ENCODE measurements at places on chromosomes 12 and 14. TPM values are rescaled to one million over a fixed set of nuclear protein-coding genes. Genes with fewer than 3 reads are reported as not detected.

- no peaks in the 10 kb centered on the region for H3K4me1 ChIP-seq
- H3K27ac ChIP-seq: no peak overlapping the region
- no peak overlapping the region for H3K4me3 ChIP-seq
Measured at GRCh38 chr12:75471902-75472890, 8.4 kb upstream of the GLIPR1 start.

DNA sequence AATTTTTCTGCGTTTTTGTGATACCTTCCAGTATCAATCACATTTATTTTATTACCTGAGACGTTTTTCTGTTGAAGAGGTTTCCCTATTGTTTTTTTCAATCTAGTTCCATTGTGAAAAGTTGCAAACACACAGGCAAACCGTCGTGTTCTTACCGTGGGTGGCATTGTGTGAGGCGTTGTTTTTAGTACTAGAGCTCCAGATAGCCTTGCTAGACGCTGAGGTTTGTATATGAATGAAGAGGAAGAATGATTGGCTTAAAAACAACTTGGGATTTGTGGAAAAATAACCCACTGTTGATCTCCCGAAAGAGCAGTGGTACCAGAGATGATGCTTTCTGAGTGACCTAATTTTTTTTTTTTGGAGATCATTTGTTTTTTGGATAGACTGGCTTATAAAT is 1.0 kb downstream of the SOCS4 start:
- H3K4me1 ChIP-seq: peaks cover 15% of the 10 kb centered on the region
- H3K27me3 ChIP-seq: no peaks in the 10 kb centered on the region
- DNase-seq: no peak
- H3K27ac ChIP-seq: no peak overlapping the region

- DNase-seq: peak; percentile 64
- H3K27me3 ChIP-seq: no peaks in the 10 kb centered on the region
- H3K36me3 ChIP-seq: no peaks in the 10 kb centered on the region
- peak overlapping the region; percentile 69 for H3K27ac ChIP-seq
- H3K4me1 ChIP-seq: peaks cover 23% of the 10 kb centered on the region
Measured at GRCh38 chr14:99037777-99038430, 234.1 kb downstream of the BCL11B start.

GRCh38 chr14:74583689-74584434 is 28.2 kb downstream of the LTBP2 start:
- no peaks in the 10 kb centered on the region for H3K27me3 ChIP-seq
- no peak overlapping the region for H3K4me3 ChIP-seq
- H3K27ac ChIP-seq: peak overlapping the region; percentile 91

DNA sequence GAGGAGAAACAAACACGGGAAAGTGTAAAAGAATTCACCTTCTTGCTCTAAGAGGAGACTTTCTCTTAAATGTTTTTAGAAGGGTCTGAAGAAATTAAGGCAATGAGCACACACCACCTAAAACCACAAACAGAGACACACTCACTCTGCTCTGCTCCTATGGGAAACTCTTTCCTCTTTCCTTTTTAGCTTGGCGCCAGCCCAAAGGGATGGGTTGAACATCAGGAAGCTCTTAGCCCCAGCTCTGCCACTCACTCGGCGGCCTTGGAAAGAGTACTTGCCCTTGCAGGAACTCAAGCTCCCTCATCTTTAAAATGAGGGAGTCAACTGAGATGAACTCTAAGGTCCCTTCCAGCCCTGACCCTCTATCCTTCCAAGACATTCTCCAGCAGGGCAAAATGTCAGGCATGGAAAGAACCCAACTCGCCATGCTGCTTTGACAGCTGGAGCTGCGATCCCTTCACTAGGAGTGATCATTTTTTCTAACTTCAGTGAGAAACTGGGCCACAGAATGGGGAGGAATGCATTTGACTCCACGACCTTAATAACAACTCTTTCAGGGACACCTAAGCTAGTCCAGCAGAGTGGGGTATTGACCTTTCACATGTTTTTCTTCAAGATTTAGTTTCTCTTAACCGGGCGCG is 980 bp upstream of the RNASE8 start:
- H3K27ac ChIP-seq: no peak overlapping the region
- no peaks in the 10 kb centered on the region for H3K36me3 ChIP-seq
- no peak overlapping the region for H3K4me3 ChIP-seq
- no peak for DNase-seq
- no peaks in the 10 kb centered on the region for H3K4me1 ChIP-seq
- H3K27me3 ChIP-seq: no peaks in the 10 kb centered on the region

GRCh38 chr14:103514596-103515421 is 7.8 kb downstream of the CKB start:
- no peaks in the 10 kb centered on the region for H3K27me3 ChIP-seq
- no peak for DNase-seq
- H3K4me1 ChIP-seq: peaks cover 19% of the 10 kb centered on the region

DNA sequence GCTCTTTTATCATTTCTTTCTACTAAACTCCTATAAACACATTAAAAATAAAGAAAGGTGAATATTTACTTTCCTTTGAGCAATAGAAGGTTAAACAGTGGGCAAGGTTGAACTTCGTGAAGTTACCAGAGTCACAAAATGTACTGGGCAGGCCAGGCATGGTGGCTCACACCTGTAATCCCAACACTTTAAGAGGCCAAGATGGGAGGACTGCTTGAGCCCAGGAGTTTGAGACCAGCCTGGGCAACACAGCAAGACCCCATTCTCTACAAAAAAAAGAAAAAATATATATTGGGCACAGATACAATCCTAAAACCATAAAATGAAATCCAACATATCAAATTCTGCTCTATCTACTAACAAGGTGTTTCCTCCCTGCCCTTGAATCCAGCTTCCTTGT is 60.7 kb upstream of the VPS33A start:
- no peaks in the 10 kb centered on the region for H3K4me1 ChIP-seq
- H3K4me3 ChIP-seq: no peak overlapping the region
- H3K36me3 ChIP-seq: peaks cover 76% of the 10 kb centered on the region
- no peak for DNase-seq
- no peak overlapping the region for H3K27ac ChIP-seq

- no peaks in the 10 kb centered on the region for H3K4me1 ChIP-seq
- no peak overlapping the region for H3K4me3 ChIP-seq
- H3K27ac ChIP-seq: no peak overlapping the region
- H3K27me3 ChIP-seq: no peaks in the 10 kb centered on the region
- peaks cover 28% of the 10 kb centered on the region for H3K36me3 ChIP-seq
Measured at GRCh38 chr12:21456291-21456780, 18.9 kb downstream of the PYROXD1 start.

- H3K4me1 ChIP-seq: no peaks in the 10 kb centered on the region
- H3K4me3 ChIP-seq: no peak overlapping the region
- H3K27me3 ChIP-seq: no peaks in the 10 kb centered on the region
- no peak for DNase-seq
- H3K36me3 ChIP-seq: no peaks in the 10 kb centered on the region
- H3K27ac ChIP-seq: no peak overlapping the region
Measured at GRCh38 chr12:65832217-65832616, 7.9 kb downstream of the HMGA2 start.

Gene MYO1H
- total RNA-seq: not detected

Gene REM2
- total RNA-seq: 1.9 TPM

Gene KLHDC1
- total RNA-seq: not detected

Gene OAS2
- 8.0 TPM for total RNA-seq

Gene SLC25A47
- not detected for total RNA-seq
